ENCODE measurements at places on chromosomes 4 and X.

- DNase-seq = no peak
Measured at GRCh38 chr4:75494563-75494962, 19.6 kb downstream of the RCHY1 start.

DNA sequence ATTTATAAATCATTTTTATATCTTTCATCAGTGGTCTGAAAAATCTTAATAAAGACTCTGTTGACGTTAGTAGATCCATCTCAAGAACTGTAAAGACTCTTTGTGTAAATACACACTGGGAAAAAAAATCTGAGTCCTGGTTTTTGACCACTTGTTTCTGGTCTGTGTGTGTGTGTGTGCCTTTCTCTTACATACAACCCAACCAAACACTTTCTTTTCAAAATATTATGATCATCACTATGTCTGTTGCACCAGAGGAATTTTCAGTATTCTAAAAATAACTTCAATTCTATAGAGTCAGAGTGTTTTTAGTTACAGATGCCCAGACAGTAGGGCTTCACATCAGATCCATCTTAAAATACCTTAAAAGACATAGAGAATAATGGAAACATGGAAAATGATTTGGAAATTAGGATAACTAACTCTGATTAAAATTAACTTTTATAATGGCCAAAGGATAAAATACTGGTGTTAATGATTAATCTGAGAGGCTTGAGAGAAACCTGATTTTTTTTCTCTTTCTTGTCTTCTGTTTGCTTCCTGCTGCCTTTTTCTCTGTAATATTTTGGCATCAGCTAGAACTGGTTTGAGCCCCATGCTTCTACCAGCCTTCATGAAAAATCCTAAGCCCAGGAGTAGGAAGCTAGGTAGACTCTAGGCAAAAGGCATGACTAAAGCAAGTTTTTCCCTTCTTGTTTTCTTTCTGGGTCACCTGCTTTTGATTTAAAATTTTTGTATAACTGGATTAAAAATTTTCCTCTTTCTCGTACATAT is 99.7 kb downstream of the ATXN3L start:
- DNase-seq = no peak

DNA sequence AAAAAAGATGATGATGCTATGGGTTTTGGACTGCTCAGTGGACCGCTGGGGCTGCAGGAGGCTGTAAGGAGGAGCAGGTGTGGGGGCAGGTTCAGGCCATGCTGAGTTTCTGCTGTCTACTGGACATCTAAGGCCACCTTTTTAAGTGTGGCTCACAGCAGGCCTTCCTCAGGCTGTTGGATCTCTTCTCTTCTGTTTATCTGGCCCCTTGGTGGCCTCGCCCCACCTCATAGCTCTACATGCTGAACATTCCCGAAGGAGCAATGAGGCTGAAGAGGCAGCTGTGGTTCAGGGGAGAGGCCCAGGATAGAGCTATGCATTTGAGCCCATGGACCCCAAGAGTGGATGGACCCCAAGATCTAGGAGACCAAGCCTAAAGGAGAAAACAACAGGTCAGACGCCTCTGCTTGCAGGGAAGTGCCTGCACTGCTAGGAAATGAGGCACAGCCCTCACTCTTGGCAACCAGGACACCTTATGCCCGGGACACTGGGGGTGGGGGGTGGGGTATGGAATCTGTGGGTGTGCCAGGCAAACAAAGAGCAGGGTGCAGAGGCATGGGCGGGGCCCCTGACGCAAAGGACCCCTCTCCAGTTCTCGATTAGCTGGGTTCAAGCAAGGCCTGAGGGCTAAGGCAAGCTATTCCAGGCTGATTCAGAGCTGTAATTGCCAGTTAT is 168.9 kb downstream of the BCOR start:
- DNase-seq = no peak

DNA sequence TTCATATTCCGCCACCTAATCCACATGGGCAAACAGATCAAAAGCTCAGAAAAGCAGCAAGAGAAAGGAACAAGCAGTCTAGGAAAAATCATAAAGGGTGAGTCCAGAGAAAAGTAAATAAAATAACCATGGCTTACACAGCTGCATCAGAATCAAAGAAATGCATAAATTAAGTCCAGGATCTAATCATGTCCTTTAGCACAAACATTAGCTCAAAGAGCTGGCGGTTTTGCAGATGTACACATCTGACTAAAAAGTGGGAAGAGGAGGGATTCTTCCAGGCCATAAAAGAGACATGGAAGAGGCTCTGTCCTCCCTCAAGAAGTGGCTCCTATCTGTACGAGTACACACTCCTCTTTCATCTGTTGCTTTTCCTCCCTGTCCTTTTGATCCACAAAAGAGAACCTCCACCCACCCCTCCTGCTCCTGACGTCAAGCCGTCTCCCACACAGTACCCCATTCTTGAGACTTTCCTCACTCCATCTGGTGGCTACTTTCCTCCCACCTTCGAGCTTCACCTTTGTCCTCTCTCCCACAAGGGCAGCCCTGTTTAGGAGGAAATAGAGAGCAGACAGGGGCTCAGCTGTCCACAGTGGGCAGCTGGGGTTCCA is 92.5 kb downstream of the RASL11B start:
- DNase-seq = no peak

DNA sequence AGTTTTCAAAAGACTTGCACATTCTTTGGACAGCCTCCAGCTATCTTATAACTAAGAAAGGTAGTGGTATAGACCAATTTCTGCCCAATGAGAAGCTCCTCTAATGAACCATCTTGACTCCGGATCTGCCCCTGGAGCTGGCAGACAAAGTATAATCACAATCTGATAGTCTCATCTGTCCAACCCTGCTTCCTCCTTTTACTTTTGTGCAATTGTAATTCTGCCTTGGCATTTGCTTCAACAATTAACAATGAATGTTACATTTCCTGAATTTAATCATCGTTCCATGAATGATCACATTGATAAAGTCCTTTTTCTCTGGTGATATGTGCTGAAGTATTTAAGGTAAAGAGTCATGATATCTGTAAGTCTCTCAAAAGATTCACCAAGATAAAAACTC is 27.8 kb downstream of the FRYL start:
- no peak for DNase-seq

GRCh38 chr4:125741825-125742452 is 427.2 kb downstream of the FAT4 start:
- no peak for DNase-seq

DNA sequence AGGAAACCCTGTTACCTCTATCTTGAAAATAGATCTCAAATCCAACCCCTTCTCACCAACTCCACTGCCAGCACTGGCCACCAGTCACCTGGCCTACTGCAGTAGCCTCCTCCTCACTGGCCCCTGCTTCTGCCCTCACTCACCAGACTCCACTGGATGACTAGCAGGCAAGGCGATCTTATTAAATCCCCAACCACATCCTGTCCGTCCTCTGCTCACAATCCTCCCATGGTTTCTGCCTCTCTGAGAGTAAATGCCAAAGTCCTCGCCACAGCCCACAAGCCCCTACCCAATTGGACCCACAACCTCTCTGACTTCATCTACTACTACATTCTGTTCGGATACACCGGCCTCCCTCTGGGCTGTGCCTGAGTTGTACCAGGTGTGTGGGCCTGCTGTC is 5.4 kb upstream of the PIM2 start:
- DNase-seq = no peak

GRCh38 chr4:75819121-75819520 is 83.1 kb downstream of the PPEF2 start:
- DNase-seq = no peak

DNA sequence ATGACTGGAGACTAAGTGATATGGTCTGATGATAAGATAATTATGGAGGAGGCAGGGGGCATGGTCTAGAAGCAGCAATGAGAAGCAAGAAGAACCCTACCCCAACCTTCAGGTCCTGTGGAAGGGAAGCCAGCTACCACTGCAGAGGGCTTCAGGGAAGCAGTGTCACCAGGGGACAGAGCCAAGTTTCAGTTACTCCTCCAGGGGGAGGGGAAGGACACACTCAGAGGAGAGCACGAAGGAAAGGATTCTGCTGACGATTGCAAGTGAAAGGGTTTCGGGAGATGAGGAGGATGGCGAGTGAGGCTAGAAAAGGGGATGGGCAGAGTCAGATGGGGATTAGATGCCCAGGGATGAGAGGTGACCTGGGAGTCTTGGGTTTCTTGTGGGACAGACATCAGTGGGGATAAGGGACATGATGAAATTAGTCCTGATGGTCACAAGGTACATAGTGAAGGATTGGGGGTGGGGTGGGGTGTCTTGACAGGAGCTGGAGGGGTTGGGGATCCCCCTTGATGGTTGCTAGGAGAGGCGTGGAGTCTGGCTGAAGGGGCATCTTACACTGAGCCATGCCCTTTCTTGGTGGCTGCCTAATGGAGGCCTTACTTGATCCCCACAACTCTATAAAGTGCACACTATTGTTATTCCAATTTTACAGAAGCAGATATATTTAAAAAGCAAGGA is 45.4 kb downstream of the TIGD4 start:
- DNase-seq = no peak

DNA sequence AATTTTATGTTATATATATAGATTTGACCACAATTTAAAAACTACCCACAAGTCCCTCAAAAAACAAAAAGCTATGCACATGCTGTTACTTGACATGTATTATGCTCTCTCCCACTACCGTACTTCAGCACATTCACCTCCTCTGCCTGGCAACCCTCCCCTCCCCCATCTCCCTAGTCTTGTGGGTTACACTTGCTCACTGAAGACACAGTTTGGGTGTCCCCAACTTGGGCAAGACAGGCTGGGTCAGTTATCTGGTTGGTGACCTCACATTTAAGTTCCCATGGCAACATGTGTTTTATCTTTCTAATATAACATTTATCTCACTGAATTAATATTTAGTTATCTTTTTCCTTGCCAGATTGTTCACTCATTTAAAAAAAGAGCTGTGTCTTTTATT is 32.7 kb downstream of the SEC24D start:
- no peak for DNase-seq

DNA sequence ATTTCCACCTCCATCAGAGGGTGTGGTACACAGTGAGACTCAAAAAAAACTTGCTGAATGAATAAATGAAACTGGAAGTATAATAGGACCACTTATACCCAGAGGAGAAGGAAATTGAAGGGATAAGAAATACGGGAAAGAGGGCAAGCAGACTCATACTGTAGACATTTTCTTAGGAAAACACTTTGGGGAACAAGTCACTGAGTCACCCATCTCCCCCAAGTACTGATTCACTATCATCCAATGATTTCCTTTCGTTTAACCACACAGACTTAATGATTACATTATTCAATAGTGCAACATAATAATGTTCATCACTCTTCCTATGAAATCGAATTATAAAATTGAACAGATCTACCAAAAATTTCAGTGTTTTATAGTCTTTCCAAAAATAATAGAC is 97.1 kb downstream of the LDB2 start:
- no peak for DNase-seq

DNA sequence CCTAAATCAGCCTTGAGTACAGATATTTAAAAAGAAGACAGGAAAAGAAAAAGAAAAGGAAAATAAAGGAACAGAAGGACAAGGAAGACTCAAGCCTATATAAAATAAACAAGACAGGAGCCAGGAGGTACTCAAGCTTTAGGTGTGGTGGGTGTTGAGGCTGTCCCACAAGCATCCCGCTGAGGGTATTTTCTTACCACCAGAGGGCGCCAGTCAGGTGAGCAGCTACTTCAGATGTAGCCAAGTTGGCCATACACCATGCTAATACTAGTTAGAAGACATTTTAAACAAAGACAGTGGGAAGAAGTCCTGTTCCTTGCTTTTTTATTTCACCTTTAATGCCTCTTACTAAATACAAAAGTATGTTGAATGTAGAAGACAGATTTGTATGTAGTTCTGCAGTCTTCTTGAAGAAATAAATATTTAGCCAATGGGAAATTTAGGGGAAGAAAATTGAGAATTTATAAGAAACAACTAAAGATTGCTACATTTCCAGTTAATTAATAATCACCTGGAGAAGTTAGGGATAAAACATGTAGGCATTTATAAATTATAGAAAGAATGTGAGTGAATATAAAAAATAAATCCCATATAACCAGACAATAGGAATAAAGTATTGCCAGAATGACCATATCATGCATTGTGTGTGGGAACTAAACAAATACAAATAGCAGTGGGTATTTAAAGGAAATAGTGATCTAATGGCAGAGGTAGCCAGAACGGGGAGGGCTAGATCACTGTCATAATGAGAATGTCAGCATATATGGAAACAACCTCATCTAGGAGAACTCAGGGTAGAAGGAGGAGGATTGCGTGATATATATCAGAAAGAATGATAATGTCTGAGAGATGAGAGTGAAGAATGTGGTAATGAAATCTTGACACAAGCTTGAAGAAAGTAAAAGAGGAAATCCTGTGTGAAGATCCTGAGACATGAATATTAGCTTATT is 71.0 kb downstream of the MTHFD2L start:
- DNase-seq = peak; percentile 83

GRCh38 chr4:141587897-141588296 is 48.5 kb upstream of the IL15 start:
- DNase-seq = no peak

DNA sequence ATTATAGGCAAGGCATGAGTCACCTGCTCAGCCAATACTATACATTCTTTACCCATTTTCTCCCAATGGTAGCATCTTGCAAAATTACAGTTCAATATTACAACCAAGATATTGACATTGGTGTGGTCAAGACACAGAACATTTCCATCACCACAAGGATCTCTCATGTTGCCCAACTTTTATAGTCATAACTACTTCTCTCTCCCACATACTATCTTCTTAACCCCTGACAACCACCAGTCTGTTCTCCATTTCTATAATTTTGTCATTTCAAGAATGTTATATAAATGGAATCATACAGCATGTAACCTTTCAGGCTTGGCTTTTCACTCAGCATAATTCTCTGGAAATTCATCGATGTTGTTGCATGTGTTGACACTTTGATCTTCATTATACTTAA is 144.9 kb downstream of the ENOX2 start:
- no peak for DNase-seq

GRCh38 chr4:73589261-73589847 is 30.9 kb downstream of the RASSF6 start:
- DNase-seq = no peak

GRCh38 chr4:17758485-17758884 is 22.9 kb downstream of the FAM184B start:
- no peak for DNase-seq

- no peak for DNase-seq
Measured at GRCh38 chr4:47577779-47578553, 92.9 kb downstream of the ATP10D start.

GRCh38 chr4:141669501-141669900 is 33.1 kb downstream of the IL15 start:
- no peak for DNase-seq

- DNase-seq = no peak
Measured at GRCh38 chrX:9614016-9614415, 149.2 kb downstream of the TBL1X start.

DNA sequence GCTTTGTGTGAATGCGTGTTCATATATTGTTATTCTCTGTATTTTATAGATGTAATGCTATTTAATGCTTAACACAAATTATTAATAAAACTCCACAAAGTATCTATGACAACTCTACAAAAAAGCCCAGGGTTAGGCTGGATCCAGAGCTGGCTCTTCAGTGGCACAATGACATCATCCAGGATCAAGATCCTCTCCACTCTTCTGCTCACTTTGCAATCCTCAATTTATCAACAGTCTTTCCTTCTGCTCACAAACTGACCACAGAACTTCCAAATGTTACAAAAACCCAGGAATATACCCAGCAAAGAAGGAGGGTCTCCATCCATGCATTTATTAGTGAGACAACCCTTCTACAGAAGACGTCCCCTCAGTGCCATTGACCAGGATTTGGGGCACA is 132.3 kb downstream of the HNRNPD start:
- no peak for DNase-seq

- no peak for DNase-seq
Measured at GRCh38 chrX:146921204-146921603, 106.7 kb upstream of the CXorf51A start.

All from stimulated activated CD4-positive, alpha-beta T cell treated with anti-CD3 and anti-CD28 coated beads, Interleukin-15, amount 100 ng/mL, for 24 hours (primary cell).